ENCODE measurements at places on chromosomes 5 and 9.

DNA sequence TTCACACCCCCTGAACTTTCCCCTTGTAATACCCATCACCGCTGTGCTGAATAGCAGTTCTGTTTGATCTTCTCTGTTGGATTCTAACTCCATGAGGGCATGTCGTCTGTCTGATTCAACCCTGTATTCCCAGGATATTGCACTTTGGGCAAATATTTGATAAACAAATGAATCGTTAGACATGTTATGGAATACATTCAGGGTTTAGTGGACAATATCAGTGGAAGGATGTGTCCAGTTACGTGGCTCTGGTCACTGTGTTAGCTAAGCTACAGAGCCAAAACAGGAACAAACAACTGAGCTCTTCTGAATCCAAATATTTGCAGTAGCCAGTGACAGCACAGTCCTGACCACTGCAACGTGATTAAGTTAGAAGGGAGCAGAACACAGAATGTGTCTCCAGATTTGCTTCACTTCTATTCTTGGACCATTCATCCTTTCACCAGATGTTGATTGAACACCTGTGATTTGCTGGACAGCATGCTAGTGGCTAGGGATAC is 13.2 kb downstream of the ANGPTL2 start:
- no peak for DNase-seq

- DNase-seq: no peak
Observed at GRCh38 chr9:9538356-9538755, 1074.4 kb downstream of the PTPRD start.

- no peak for DNase-seq
Observed at GRCh38 chr9:27194401-27195091, 85.5 kb downstream of the TEK start.

GRCh38 chr9:135083831-135084230 is 3.6 kb upstream of the OLFM1 start:
- peak; percentile 40 for DNase-seq

DNA sequence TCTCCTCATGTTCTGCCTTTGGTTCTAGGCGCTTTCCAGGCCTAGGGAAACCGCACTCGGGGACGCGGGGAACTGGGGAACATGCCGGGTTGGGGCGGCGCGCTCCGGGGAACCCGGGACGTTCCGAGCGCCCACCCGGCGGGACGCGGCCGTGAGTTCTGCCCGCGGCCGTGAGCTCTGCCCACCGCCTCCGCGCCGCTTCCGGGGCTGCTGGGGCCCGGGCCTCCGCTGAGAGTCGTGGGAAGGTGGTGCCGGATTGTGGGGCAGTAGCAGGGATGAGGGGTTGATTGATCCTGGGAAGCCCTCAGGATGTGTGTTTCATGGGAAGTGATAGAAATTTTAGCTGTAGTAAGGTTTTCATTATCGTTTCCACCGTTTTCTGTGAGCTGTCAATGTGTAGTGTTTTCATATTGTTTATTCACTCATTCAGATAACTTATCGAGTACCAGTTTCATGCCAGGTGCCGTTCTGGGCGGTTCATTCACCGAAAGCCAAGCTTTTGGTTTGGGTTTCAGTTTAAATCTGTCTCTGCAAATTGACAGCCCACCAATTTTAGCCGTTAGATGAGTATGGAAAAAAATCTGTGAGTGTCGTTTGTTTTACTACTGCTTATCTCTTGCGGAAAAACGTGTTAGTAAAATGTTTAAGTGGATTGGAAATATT is 657 bp downstream of the MTRR start:
- no peak for DNase-seq

DNA sequence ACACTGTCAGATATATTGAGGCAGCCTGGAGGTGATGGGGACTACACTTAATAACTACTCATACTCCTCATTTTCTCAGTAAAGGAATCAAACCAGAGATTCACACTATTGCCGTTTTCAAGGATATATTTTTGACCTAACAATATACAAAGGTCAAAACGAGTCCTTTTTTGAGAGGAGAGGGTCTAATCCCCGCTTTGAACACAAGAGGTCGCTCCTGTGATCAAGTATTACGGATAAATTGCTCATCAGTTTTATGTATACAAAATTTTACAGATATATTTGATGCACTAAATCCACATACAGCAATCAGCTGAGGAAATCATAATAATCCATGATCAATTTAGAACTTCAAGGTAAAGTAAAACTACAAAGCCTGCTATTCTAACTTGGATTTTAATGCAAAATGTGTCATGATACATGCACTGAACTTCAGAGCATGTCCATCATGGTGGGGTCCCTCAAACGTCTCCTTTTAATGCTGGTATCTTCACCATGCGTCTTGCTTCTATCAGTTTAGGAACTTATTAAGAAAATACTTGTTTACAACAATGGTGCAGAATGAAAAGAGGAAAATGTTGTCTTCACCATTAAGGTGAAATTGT is 2.5 kb upstream of the ISL1 start:
- DNase-seq: no peak

DNA sequence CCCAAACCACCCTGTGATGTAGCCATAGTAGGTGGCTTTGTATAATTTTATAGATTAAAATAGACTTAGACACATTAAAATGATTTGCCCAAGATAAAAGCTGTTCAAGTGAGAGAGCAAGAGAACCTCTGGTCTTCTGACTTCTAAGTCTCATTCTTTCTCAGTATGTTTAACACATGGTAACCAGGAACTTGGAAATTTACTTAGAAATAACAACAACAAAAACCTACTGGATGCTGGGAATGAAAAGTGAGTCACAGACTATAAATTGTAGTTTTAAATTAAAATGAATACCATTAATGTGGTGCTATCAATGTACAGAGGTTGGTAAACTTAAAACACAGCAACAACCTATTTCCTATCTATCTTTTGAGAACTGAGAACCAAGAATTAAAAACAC is 30.4 kb downstream of the HMGCR start:
- no peak for DNase-seq

- DNase-seq: no peak
Observed at GRCh38 chr5:139100825-139101224, 97.3 kb downstream of the SIL1 start.

- DNase-seq: no peak
Observed at GRCh38 chr5:33488558-33489355, 48.0 kb downstream of the TARS1 start.

DNA sequence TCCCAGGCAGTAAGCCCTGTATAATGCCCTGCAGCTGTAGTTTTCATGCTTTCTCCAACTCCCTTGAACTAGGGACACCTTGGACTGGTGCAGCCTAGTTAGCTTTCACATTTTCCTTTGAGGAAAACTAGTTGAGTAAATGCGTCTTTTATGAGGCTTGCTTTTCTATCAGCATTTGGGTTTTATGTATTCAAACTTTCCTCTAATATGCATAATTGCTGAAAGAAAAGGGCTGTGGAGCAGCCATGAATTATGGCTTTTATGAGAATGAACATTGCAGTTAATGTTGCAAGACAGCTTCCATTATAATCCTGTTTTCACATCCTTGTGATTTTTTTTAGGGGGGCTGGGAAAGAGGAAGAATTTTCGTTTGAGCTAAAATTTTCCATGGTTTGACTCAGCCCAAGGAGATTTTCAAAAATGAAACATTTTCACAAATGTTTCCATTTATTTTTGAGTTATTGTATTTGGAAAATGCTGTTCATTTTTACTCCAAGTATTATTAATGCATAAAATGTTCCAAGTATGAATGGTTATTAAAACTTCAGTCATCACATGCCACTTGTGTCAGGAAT is 57.9 kb upstream of the PPP3R2 start:
- DNase-seq: no peak

DNA sequence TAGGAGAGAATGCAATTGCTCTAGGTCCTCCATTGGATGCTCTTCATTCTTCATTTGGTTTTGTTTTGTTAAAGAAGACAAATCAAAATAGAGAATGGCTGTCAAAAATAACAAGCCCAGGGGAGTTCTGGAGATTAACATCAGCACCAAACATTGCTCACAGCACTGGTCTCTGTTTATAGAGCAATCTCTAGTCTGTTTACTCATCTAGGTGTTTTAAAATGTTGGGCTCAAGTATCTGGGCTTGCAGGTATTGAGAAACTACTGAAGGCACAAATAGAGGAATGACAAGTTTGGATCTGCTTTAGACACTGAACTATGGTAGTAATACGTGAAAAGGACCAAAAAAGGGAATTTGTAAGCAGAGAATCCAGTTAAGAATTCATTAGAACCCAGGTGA is 77.0 kb upstream of the TMC1 start:
- no peak for DNase-seq

- no peak for DNase-seq
Observed at GRCh38 chr5:144712090-144712489, 541.4 kb downstream of the KCTD16 start.

DNA sequence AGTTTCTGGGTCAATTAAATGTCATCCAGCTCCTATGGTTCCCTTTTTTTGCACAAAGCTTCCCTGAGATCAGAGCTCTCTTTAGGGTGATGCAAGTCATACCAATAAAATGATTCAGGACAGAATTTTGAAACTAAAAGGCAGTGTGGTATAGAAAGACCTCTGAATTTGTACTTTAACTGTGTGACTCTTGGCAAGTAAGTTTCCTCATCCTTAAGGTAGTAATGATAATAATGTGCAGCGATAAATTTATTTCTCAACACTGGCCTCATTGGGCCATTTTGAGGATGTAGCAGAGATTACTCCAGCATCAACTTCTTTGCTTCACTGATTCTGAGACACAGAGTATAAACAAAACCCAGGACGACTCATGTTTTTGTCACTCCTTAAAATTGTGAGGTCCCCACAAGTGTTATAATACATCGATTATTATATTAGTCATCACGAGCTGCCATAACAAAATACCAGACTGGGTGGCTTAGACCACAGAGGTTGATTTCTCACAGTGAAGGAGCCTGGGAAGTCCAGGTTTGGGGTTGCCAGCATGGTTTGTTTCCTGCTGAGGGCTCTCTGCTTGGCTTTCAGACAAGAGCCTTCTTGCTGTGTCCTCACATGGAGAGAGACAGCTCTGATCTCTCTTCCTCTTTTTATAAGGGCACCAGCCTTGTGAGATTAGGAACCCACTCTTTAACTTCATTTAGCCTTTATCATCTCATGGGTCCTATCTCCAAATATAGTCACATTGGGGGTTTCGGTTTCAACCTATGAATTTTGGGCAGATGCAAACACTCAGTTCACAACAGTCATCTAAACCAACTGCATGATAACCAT is 293.0 kb downstream of the ZNF608 start:
- no peak for DNase-seq

- DNase-seq: no peak
Observed at GRCh38 chr9:126430124-126430523, 103.5 kb downstream of the MVB12B start.

GRCh38 chr9:75455444-75455921 is 367.2 kb downstream of the OSTF1 start:
- no peak for DNase-seq

DNA sequence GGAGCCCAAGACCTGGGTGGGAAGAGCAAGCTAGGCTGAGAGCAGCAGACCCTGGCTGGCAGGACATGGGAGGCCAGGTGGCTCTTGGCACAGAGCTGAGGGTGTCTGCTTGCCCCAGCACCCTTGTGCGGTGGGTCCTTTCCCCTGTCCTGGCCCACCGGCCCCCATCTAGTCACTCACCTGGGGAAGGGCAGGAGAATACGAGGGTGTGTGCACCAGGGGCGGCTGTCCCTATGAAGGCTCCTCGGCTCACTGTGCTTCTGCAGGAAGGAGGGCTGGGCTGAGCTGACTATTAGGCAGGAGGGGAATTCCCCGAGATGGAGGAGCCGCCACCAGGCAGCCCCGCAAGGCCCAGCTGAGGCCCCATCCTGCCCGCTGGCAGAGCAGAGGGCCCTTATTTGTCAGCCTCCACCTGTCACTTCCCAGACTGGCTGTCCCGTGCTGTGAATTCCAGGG is 6.1 kb upstream of the TNIP1 start:
- no peak for DNase-seq

- DNase-seq: no peak
Observed at GRCh38 chr5:53368966-53369605, 111.3 kb upstream of the FST start.

DNA sequence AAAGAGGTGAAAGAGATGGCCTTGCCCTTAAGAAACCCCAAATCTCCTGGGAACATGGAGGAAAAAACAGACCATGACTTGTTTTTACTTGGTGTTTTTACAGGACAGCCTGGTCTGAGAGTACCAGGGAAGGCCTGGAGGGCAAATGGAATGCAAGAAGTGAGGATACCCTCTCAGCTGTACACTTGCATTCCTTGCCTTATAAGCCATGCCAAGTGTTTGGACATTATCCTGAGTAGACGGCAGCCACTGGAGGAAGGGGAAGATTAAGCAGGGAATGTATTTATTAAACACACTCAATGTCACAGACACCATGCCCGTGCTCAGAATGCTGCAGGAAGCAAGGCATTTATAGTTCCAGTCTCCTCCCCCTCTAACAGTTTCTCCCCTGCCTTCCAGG is 581.4 kb downstream of the CDK5RAP2 start:
- no peak for DNase-seq

- DNase-seq: no peak
Observed at GRCh38 chr5:169801324-169801777, 164.3 kb downstream of the DOCK2 start.
